SHP77 (cell line): ENCODE measurements at places on chromosomes 11 and 22.

DNA sequence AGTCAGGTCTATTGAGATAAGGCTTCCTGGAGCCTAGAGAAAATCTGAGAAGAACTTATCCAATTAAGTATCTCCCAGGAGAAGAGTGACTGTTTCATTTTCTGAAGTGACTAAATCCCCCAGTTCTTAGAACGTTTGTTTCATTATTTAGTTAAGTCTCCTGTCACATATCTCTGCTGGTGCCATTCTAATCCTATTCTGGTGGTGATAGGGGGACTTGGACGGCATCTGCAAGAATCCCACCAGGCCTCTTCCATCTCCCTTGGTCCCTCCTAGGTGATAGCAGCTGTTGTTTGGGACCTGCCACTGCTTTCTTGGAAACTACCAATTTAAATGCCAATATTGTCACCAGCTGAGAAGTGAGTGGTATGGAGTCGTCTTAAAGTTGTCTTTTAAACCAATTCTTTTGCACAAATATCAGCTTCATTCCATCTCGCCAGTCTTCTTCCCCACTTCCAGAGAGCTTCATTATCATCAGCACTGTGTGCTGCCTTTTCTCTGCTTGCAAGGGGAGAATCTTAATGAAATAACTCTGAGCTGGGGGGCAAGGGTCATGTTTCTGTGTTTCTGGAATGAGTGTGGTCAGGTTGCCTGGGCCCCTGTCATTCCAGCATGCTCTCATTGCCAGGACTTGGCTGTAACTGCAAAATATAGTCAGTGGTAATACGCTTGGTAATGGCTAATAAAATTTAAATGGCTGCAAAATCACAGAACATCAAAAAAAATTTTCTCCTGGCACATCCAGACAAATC, 104.8 kb downstream of the LDLRAD3 start:
- no peak for DNase-seq

GRCh38 chr11:66787934-66788758, 55.1 kb upstream of the RCE1 start:
- DNase-seq, result no peak

GRCh38 chr11:45904309-45904915, 2.7 kb downstream of the FREY1 start:
- no peak for DNase-seq

DNA sequence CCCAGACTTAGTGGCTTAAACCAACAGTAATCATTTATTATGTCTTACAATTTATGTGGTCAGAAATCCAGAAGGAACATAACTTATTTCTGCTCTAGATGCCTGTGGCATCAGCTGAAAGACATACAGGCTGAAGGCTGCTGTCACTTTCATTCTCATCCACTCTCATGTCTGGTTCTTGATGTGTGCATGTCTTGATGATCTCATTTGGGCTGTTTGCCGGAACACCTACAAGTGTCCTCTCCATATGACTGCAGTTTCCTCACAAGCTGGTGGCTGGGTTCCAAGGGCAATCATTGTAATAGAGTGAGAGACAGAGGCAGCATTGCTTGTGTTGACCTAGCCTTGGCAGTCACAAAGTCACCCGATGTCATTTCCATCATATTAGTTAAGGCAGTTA, 1375.9 kb upstream of the RAG2 start:
- DNase-seq, result no peak

- no peak for DNase-seq
Observed at GRCh38 chr11:115845872-115846271, 341.7 kb upstream of the CADM1 start.

- no peak for DNase-seq
Observed at GRCh38 chr11:3353066-3353465, 25.9 kb downstream of the ZNF195 start.

GRCh38 chr11:21612326-21612725, 580.6 kb upstream of the ANO5 start:
- DNase-seq, result no peak

DNA sequence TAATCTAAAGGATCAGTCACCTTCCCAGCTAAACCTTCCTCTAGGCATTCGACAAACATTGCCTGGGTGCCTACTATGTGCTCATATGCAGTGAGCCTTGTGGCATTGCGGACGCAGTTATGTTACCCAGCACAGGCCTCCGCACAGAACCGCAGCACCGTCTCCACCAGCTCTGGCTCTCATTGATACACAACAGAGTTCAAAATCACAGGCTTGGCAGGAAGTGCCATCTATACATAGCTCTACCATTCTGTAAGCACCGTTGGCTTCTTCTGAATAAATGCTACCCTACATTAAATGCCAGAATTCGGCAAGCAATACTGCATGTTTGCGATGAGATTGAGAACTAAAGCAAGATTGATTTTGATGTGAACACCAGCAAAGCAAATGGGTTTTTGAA, 31.0 kb downstream of the DSCAML1 start:
- no peak for DNase-seq

- DNase-seq, result no peak
Observed at GRCh38 chr22:17368144-17368543, 1.1 kb upstream of the CECR2 start.

DNA sequence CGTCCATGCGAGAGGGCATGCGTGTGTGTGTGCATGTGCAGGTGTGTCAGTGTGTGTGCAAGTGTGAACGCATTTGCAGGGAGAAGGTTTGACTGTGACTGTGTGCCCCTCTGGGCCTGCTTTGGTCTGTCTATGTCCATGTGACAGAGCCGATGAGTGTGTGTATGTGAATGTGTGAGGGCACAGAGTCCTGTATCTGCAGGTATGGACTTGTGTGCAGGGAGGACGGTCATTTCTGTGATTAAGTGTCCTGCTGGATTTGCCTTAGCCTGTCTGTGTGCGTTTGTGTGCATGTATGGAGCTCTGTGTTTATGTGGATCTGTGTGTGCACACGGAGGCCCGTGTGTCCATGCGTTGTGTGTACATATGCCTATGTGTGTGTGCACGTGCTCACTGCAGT, 5.4 kb downstream of the EMID1 start:
- DNase-seq, result no peak

GRCh38 chr11:122375687-122376399, 259.8 kb upstream of the BLID start:
- no peak for DNase-seq

GRCh38 chr11:34067383-34068065, 16.0 kb downstream of the CAPRIN1 start:
- no peak for DNase-seq

- DNase-seq, result no peak
Observed at GRCh38 chr11:13972043-13972910, 9.8 kb downstream of the SPON1 start.

GRCh38 chr11:71486320-71486719, 33.3 kb downstream of the NADSYN1 start:
- no peak for DNase-seq

DNA sequence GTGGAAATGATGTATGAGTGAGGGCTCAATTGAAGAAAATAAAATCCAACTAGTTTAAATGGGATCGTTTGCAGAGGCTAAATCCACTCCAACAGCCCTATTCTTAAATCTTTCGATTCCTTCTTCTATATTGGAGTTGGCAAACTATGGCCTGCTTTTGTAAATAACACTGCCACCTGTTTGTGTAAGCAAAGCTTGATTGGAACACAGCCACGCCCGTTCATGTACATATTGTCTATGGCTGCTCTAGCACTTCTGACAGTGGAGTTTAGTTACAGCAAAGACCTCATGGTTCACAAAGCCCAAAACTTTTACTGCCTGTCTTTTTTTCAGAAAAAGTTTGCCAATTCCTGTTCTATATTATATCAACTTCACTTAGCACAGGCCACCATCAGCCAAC, 40.6 kb upstream of the RCN1 start:
- DNase-seq, result no peak

DNA sequence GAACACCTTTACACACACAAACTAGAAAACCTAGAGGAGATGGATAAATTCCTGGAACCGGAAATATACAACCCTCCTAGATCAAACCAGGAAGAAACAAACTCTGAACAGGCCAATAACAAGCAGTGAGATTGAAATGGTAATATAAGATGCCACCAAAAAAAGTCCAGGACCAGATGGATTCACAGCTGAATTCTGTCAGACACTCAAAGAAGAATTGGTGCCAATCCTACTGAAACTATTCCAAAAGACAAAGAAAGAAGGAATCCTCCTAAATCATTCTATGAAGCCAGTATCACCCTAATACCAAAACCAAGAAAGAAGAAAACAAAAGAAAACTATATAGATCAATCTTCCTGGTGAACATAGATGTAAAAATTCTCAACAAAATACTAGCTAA, 33.9 kb downstream of the PIWIL3 start:
- no peak for DNase-seq

DNA sequence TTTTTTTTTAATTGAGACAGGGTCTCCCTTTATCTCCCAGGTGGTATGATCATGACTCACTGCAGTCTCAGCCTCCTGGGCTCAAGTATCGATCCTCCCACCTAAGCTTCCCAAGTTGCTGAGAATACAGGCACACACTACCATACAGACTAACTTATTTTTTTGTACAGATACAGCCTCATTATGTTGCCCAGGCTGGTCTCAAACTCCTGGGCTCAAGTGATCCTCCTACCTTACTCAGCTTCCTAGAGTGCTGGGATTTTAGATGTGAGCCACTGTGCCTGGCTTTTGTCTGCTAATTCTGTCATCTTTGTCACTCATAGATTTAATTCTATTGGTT, 43.5 kb downstream of the CBL start:
- DNase-seq, result no peak

DNA sequence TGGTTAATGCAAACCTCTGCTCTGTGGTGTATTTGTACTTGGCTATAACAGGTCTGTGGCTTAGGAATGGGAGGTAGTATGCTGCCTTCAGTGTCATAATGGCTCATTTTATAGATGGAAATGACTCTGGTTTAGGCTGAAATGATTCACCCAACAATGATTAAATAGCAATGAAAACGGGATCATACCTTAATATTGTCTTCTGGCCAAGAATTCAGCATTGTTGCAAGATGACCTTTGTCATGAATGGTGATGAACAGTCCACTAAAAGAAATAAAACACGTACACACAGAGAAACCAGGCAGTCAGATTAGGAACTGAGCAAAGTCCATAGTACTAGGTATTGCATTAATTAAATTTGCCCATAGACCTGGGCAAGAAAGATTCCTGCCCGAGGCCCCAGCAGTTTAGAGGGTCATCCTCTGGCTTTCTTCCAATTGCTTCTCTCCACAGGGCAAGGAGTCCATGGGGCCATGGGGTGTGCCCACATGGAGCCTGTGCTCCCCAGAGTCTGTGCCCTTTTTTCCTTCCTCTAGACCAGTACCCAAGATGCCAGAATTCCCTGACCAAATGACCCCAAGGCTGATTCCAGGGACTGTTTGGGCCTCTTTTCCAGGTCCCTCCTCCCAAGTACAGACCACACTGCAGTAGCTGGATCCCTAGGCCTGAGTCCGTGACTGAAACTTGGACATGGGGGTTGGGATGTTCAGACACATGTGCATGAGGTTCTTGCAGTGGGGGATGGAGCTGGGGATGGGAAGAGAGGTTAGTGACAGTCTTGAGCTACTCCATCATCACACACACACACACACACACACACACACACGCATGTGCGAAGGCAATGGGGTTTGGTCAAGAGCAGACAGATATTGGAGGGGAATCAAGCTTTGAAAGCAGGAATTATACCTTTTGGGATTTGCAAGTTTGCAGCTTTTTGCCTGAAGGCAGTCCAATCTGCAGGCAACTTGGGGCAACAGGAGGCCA, 134.2 kb downstream of the CCDC81 start:
- DNase-seq, result no peak

GRCh38 chr22:31561238-31561887, 65.0 kb downstream of the SFI1 start:
- peak; percentile 83 for DNase-seq

- DNase-seq, result no peak
Observed at GRCh38 chr11:63762654-63763495, 5.7 kb downstream of the ZFTA start.

- DNase-seq, result peak; percentile 26
Observed at GRCh38 chr11:77821349-77821851, 456 bp downstream of the AAMDC start.

DNA sequence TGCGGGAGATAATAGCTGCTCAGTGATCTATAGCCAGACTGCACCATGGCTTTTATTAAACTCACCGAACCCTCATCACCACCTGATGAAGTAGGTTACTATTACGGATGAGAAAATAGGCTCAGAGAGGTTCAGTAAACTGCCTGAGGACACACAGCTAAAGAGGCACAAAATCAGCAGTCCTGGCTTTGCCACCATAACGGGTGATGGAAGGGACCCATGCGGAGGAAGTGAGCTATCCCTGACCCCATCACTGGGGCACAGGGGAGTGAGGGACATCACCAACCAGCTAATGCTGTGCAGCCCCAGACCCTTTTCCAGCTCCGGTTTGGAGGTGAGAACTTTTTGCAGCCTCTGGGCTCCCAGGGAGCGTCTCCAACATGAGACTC, 7.3 kb upstream of the DERL3 start:
- no peak for DNase-seq

DNA sequence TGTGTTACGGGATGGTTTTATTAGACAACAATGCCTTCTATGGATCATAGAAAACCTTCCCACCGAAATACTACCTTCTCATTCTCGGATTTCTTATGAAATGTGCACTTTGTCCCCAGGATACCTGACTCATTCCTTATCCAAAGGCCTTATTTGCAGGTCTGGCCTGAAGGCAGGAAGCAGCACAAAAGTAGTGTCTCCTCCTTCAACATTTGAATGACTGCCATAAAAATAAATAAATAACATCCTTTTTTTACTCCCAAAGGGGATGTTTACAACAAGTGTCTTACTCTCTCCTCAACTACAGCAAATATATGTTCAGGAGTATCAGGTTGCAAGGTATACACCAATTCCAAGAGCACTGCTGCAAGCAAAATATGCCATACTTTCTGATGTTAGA, 41.6 kb upstream of the PAK1 start:
- DNase-seq, result no peak

- no peak for DNase-seq
Observed at GRCh38 chr11:131544591-131544990, 174.2 kb downstream of the NTM start.

DNA sequence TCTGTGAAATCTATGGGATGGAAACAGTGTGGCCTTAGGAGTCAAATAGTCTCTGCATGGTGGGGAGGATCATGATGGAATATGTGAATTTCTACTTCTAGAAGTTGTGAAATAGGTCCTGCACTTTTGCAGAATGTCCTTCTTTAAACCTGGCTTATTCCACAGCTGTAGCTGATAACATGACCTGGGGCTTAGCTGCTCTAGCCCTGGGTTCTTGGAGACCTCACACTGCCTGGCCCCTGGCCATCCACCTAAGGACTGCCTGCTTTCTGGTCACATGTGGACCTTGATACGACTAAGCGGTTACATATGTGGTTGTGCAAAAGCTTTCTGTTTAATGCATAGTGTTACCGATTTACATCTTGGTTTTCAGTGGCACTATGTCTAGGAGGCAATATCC, 88.2 kb downstream of the SWAP70 start:
- DNase-seq, result no peak

- no peak for DNase-seq
Observed at GRCh38 chr11:1701091-1701807, 4.3 kb downstream of the KRTAP5-6 start.

DNA sequence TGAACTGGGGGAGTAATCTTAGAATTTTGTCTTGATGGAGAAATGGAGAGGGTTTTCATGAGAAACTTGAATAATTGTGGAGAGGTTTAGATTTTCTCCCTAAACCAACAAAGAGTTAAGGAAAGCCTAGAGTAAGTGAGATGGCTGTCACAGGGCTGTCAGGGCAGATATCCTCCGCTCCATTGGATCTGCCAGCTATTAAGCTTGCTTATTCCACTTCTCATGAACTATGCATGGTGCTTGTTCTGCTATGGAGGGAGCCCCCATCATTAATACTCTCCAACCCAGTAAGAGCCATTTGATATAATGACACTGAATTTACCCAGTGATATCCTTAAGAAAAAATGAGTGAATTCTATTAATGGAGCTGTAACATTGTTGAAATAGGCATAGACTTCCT, 342.8 kb upstream of the MTNR1B start:
- no peak for DNase-seq

- no peak for DNase-seq
Observed at GRCh38 chr11:65853246-65853979, 4.6 kb downstream of the CFL1 start.
